ENCODE measurements at places on chromosomes 12 and 14. TPM values are rescaled to one million over a fixed set of nuclear protein-coding genes. Genes with fewer than 3 reads are reported as not detected.

PRB2 gene
- total RNA-seq = not detected

DNA sequence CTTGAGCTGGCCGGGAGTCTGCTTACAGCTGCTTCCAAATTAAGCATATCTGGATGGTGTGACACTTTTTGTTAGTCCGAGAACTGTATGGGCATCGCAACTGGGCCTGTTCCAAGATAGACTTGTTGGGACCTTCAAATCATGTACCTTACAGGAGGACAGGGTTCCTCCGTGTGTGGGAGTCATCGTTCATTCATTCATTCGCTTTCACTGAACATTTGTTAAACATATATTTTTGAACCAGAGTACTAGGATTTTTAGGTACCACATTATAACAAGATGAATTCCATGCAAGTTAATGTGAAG is 387 bp upstream of the IPO8 start:
- DNase-seq = no peak
- H3K4me3 ChIP-seq = peak overlapping the region; percentile 89
- peaks cover 21% of the 10 kb centered on the region for H3K4me1 ChIP-seq
- no peaks in the 10 kb centered on the region for H3K27me3 ChIP-seq
- no peaks in the 10 kb centered on the region for H3K36me3 ChIP-seq

GRCh38 chr12:130764073-130764472 is 48.0 kb upstream of the RIMBP2 start:
- H3K27me3 ChIP-seq = no peaks in the 10 kb centered on the region
- peaks cover 7% of the 10 kb centered on the region for H3K4me1 ChIP-seq
- DNase-seq = no peak
- H3K36me3 ChIP-seq = no peaks in the 10 kb centered on the region
- no peak overlapping the region for H3K4me3 ChIP-seq

CLEC2A gene
- not detected for total RNA-seq

GYS2 gene
- total RNA-seq = not detected

SALL2 gene
- 2.6 TPM for total RNA-seq

BRF1 gene
- total RNA-seq = 31.7 TPM

- no peak for DNase-seq
- no peak overlapping the region for H3K4me3 ChIP-seq
These were observed 9.1 kb upstream of the CARMIL3 start for GRCh38 chr14:24042746-24043145.

DNA sequence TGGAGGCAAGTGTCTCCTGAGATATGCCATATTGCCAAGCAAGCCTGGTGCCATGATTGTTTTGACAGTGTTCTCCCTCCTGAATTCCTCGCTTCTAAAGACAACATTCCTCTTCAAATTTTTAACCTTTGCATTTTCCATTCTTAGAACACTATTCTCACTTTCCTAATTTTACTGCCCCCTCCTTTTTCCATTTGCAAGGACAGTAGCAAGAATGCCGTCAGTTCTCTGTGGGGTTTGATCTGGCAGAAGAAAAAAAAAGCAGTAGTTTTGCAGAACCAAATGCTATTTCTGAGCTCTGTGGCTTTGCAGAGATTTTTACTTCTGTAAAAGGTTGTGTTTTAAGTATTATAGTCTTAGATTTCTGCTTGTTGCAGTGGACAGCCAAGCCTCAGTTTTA is 295.2 kb downstream of the NUAK1 start:
- DNase-seq = no peak
- H3K4me3 ChIP-seq = no peak overlapping the region
- no peaks in the 10 kb centered on the region for H3K36me3 ChIP-seq
- H3K27ac ChIP-seq = no peak overlapping the region

CMA1 gene
- total RNA-seq = not detected

MMP17 gene
- total RNA-seq = not detected

DNA sequence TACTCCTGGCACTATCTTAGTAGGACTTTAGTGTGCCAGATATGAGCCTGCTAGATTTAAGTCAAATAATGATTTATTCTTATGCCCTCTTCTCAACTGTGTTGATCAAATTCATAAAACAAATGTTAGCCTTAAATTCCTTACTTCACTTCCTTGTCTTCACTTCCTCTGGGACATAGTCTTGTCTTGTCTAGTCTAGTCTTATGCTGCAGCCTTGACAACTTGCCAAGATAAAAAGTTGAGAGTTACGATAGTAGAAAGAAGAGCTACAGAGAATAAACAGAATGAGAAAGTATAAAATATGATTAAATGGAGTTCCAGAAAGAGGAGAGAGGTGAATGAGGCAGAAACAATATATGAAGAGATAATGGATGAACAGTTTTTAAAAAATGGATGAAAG is 378.1 kb downstream of the DAD1 start:
- H3K27ac ChIP-seq = no peak overlapping the region
- no peak for DNase-seq
- H3K36me3 ChIP-seq = no peaks in the 10 kb centered on the region
- no peaks in the 10 kb centered on the region for H3K27me3 ChIP-seq
- no peak overlapping the region for H3K4me3 ChIP-seq

ADGRD1 gene
- 1.1 TPM for total RNA-seq

GRCh38 chr12:27208414-27208750 is 35.7 kb upstream of the STK38L start:
- H3K36me3 ChIP-seq = no peaks in the 10 kb centered on the region
- DNase-seq = no peak

DNA sequence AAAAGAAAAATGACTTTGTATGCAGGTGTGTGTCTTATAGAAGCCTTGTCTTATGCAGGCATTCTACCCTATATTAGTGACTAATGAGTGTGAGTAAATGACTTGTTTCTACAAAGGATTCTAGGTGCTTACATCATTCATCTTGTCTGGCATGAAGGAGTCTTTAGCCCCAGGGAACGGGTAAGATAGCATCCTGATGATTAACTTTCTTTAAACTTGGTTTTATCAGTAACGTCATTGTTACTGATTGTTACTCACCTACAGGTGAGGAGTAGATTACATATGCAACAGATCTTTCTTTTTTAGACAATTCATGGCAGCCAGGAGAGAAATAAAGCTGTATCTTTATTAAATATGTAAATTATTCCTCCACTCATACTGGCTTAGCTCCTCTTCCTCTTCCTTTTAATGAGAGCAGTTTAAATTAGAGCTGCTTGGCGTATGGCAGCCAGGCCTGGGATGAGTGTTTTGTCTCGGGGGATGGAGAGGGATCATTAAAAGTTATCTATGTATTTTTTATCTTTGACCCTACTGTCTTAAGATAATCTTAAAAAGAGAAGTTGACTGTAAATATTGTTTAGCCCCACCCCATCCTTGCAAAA is 57.2 kb upstream of the ATP2A2 start:
- no peak for DNase-seq
- no peaks in the 10 kb centered on the region for H3K27me3 ChIP-seq
- no peaks in the 10 kb centered on the region for H3K36me3 ChIP-seq
- no peak overlapping the region for H3K4me3 ChIP-seq
- no peak overlapping the region for H3K27ac ChIP-seq

TMEM117 gene
- total RNA-seq = 1.8 TPM

E2F7 gene
- 10.7 TPM for total RNA-seq

DNA sequence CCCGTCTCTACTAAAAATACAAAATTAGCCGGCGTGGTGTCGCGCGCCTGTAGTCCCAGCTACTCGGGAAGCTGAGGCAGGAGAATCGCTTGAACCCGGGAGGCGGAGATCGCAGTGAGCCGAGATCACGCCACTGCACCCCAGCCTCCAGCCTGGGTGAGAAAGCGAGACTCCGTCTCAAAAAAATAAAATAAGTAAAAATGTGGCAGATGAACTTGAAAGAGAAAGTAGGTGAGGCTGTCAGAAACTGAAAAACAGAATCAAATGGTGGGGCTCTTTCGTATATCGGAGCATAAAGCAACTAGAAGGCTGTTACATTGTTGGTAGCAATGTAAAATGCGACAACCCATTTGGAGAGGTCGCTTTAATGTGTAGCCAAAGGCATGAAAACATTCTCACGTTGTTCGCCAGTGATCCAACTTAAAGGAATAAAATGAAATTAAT is 767 bp upstream of the CCNT1 start:
- no peak for DNase-seq
- peaks cover 30% of the 10 kb centered on the region for H3K4me1 ChIP-seq
- H3K36me3 ChIP-seq = peaks cover 15% of the 10 kb centered on the region
- peak overlapping the region; percentile 96 for H3K27ac ChIP-seq
- H3K27me3 ChIP-seq = no peaks in the 10 kb centered on the region
- H3K4me3 ChIP-seq = peak overlapping the region; percentile 67

DNA sequence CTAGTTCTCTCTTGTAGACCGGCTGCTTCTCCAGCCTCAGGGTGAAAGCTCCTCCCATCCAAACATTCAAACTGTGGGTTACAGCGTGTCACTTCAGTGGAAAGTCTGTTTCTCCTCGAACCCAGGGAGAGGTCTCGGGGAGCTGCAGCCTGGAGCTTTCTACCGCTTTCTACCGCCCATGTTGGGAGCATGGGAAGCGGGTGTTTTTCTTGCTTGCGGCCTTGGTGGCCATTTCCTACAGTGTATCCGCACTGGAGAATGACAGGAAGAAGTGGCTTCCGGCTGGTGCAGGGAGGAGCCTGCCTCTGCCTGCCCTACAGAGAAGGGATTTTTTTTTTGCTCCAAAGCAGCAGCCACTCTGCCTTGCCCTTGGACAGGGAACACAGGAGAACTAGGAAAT is 21.2 kb downstream of the ZFP36L1 start:
- no peaks in the 10 kb centered on the region for H3K36me3 ChIP-seq
- no peaks in the 10 kb centered on the region for H3K27me3 ChIP-seq
- no peak overlapping the region for H3K27ac ChIP-seq
- H3K4me1 ChIP-seq = peaks cover 35% of the 10 kb centered on the region

KCNK10 gene
- total RNA-seq = not detected

GRCh38 chr12:15563663-15564062 is 225.5 kb downstream of the EPS8 start:
- H3K4me3 ChIP-seq = peak overlapping the region; percentile 25
- no peak overlapping the region for H3K27ac ChIP-seq
- peak; percentile 41 for DNase-seq
- no peaks in the 10 kb centered on the region for H3K36me3 ChIP-seq

GRCh38 chr14:61574514-61574807 is 120.9 kb upstream of the HIF1A start:
- DNase-seq = no peak
- no peak overlapping the region for H3K27ac ChIP-seq
- no peak overlapping the region for H3K4me3 ChIP-seq
- H3K36me3 ChIP-seq = no peaks in the 10 kb centered on the region
- peaks cover 37% of the 10 kb centered on the region for H3K4me1 ChIP-seq
- H3K27me3 ChIP-seq = no peaks in the 10 kb centered on the region
